ENCODE measurements at places on chromosomes 11 and 22.

GRCh38 chr22:42313804-42314581 is 43.5 kb upstream of the TCF20 start:
- no peak for DNase-seq

DNA sequence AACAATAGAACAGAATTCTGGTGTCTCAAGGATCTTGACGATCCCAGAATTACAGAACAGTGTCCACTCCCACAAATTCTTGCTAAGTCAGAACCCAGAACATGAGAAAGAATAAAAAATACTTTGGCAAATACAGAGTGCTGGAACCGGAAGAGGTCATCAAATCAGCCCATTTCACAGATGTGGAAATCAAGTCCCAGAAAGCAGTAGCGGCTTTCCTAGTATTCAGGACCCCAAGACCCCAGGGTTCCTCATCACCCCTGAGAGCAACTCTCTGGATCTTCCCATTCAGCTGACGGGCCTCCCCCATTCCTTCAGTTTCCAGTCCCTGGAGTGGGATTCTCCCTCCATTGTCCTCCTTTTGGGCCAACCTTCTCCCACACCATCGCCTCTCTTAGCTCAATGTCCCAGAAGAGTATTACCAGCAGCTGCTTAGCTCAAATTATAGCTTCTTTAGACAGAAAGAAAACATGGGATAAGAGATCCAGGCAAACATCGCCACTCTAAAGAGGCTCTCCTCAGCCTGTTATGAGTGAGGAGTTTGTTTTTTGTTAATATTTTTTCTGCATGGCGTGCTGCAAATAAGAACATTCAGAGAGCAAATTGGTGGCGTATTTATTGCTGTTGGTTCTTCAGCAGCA is 268.3 kb downstream of the MN1 start:
- DNase-seq, result no peak

DNA sequence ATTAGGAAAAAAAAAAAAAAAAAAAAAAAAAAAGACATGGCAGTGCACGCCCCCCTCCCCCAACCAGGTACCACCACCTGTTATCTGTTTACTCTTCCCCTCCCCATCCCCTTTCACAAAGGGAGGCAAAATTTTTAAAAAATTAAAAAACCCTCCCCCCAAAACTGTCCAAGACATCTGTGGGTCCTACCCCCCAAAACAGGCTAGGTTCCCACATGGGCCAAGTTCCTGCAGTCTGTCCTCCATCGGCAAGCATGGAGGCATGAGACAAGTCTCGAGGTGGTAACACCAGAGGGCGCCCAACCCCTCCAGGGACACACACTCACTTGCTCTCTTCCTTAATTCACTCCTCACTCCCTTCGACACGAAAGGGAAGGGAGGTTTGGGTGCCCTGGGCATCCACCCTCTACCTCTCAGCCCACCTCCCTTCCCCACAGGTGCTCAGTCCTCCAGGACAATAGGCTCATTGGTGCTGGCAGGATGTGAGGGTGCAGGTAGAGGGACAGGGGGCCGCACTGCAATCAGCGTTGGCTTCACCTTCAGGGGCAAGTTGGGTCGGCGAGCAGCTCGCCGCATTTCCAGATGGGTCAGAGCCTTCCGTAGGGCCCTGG is 2.2 kb upstream of the TUT1 start:
- no peak for DNase-seq

DNA sequence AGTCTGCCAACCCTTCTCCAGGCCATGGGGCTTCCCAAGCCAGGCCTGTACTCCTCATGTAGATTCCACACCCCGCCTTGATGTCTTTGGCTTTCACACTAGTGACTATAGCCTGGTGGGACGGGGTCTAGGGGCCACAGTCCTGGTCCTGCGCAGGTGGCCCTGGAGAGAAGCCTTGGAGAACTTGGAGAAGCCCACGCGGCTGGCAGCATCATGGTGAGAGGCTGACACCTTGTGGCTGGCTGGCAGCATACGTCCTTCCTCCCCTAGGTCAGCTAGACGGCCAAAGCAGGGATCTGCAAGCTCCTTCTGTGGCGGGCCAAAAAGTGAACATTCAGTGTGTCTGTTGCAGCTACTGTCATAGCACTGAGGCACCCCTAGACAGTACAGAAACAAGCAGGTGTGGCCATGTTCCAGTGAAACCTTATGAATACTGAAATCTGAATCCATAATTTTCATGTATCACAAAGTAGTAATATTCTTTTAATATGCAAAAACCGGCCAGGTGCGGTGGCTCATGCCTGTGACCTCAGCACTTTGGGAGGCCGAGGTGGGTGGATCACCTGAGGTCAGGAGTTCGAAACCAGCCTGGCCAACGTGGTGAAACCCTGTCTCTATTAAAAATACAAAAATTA is 42.0 kb downstream of the FAM83F start:
- no peak for DNase-seq

- no peak for DNase-seq
These were observed 650 bp upstream of the CHID1 start for GRCh38 chr11:911031-911889.

DNA sequence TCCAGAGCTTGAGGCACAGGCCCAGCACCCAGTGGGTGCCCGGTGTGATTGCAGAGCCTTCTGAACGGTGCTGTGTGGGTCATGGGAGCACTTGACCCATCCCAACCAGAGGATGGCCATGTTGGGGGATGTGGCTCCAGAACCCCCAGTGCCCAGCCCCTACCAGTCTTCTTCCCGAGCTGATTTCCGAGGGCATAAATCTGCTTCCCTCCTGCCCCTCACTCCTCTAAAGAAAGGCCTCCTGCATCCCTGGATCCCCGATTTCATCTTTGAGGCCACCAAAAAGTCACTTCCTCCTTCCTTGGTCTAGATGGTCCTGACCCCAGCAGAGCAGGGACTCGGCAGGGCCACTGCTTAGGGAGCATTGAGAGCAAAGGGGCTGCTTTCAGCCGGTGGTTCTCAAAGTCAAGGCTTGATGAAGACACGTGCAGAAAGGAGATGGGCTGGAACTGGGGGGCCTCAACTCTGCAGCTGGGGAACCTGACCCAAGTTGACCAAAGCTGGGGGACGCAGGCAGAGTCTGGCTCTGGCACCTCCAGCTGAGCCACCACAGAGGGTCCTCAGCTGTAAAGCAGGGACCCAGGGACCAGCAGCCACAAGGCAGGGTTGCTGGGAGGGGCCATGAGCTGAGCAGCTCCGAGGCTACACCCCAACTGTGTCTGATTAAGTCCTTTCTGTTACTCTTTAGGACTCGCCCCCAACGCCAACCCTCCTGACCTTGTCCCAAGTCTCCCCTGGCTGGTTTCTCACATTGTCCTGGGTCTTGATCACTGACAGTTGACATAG is 56.6 kb downstream of the LINC01488 start:
- DNase-seq, result no peak

DNA sequence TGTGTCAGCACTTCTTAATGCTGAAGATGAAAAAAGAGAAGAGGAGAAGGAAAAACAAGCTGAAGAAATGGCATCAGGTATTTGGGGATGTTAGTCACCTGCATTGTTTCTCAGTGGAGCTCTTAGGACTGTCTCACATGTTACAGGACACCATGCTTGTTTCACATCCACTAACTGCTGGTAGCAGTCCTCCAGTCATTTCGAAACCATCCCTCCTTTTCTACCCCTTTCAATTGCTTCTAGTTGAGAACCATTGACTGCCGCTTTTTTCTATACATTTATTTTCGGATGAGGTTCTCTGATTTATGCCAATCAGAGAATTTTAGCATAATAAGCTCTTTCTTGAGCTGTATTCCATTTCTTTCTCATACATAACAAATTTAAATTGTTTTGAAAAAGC is 21.5 kb downstream of the BIRC2 start:
- DNase-seq, result no peak

- DNase-seq, result no peak
These were observed 10.6 kb upstream of the XBP1 start for GRCh38 chr22:28810821-28811491.

DNA sequence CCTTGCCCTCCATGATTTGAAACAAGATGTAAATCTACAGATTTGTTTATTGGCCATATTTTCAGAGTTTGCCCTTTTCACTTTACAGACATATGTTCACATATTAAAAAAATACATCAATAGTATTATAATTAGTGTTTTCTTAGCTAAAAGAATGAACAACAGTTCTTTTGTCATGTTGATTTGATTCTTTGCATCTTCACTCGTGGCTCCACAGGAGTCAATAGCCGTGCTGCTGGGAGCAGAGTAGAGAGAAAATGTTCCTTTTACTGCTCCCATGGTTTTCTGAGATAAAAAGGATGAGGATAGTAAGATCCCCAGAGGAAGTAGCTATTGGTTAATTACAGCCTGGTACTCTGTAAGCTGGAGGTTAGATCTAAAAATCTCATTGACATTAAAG is 151.2 kb downstream of the PGR start:
- DNase-seq, result no peak

DNA sequence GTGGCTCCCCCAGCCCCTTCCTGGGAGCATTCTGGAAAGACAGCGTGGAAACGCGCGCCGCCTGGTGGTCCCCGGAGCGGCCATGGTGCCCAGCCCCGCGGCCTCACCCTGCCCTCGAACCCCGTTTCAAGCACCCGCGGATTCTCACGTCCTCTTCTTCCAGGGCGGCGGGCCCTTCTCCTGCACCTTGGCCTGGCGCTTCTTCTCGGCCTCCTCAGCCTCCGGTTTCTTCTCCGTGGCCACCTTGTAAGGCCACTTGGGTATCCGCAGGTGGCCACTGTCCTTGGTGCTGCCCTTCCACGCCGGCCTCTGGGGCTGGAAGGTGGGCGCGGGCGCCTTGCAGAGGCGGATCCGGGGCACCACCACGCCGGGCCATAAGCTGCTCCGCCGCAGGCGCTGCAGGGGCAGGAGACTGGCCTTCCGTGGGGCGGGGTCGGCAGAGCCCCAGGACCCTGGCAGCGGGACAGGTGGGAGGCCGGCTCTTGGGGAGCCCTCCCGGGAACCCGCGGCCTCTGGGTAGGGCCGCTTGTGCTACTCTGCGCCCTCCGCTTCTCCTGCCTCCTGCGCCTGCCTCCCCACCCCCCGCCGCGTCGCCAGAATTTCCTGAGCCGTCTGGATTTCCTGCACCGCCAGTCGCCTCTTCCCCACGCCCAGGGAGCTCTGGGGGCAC is 83.4 kb downstream of the TRIM51G start:
- no peak for DNase-seq

GRCh38 chr22:38886333-38886732 is 14.3 kb upstream of the CBX6 start:
- DNase-seq, result no peak

GRCh38 chr11:1888347-1888753 is 3.3 kb downstream of the PRR33 start:
- no peak for DNase-seq

DNA sequence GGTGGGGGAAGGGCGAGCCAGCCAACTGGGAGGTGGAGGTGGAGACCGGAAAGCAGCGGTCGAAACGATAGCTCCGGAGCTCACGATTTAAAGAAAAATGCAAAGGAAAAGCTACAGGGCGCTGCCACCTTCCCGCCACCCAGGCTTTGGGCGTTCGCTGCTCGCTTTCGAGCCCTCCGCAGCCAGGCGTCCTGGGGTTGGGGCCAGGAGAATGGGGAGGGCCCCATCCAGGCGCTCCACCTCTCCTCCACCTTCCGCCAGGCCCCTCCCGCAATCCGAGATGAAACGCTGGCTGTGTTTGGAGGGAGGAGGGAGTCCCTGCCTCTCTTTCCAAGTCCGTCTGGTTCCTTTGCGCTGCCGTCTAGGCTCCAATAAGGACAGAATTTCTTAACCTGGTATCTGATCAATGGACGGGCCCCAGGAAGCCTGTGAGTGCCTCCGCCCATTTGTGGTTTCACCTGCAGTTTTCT is 483 bp upstream of the ABTB2 start:
- DNase-seq, result no peak

- DNase-seq, result no peak
These were observed 7.0 kb downstream of the MS4A6A start for GRCh38 chr11:60175860-60176275.

DNA sequence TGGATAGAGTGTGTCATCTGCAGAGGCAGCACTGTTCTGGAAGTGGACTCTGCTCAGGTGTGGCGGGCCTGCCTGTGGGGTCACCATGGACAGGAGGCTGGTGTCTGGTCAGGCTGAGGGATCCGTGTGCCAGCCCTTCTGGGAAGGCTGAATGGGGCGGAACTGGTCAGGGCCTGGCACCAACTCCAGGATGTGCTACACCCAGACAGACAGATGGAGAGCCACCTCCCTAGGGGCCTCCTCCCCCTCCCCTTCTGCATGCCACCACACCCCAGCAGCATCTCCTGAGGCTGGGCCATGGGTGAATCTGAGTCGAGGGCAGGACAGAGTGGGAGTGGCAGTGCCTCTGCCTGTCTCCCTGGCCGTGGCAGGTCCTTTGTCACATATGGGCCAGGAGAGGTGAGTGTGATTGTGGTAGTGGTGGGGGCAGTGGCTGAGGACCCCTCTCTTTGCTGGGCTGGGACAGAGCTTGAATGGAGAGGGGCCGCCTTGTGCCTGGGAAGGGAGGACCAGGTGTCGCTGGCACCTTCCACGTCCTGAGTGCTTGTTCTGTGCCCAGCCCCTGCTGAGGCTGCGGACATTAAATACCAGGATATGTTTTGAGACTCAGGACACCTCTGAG is 29.1 kb downstream of the ST3GAL4 start:
- no peak for DNase-seq

Measured in GM04503 (cell line).